ENCODE measurements at places on chromosomes 7 and 10.

DNA sequence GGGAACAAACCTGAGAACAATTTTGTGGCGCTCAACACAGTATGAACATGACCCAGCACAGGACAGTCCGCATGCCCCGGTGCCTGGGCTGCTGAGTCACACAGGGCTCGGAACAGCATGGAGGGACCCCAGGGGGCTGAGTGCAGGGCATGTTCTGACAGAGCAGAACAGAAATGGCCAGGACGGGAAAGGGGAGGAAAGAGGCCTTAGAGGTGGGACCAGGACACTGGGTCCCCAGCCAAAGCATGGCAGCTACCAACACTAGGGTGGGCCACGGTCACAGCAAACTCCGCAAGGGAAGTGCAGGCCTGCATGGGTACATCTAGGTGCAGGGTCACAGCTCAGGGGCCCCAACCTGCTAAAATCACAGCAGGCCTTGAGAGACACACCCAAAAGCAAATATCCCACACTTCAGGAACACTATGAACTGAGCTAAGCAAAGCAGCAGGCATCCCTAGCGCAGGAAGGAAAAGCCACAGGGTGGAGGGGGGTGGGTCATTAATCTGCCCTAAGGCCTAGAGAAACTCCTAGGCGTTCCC is 5.6 kb downstream of the IMPDH1 start:
- no peak for DNase-seq

DNA sequence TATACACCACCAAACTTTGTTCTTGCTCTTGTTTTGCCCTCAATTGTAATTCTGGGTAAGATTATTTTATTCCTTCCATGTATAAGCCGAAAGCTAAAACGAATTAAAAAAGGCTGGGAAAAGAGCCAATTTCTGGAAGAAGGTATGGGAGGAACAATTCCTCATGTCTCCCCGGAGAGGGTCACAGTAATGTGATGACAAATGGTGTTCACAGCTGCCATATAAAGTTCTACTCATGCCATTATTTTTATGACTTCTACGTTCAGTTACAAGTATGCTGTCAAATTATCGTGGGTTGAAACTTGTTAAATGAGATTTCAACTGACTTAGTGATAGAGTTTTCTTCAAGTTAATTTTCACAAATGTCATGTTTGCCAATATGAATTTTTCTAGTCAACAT is 12.5 kb upstream of the CFAP69 start:
- no peak for DNase-seq

DNA sequence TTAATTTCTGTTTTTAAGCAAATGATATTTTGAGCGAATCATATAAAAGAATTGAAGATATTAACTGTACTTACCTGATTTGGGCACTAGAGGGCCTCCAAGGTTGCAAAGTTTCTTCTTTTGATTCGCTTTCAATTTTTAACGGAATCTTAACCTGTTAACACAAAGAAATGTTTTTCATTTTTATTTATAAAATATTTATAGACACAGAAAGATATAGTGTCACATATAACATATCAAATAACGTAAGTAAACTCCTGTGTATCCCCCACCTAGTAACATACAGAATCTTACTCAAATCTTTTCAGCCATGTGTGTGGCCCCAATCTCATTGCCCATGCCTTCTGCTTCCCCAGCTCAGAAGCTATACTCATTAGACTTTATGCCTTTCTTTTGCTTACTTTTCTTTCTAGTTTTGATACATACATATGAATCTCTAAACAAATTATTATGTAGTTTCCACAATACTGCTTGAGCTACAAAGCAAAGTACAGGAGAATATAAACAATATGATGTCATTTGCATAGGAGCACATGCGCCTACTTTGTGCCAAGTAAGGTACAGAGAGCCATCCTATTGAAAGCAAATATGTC is 49.5 kb upstream of the ZPBP start:
- DNase-seq = no peak

DNA sequence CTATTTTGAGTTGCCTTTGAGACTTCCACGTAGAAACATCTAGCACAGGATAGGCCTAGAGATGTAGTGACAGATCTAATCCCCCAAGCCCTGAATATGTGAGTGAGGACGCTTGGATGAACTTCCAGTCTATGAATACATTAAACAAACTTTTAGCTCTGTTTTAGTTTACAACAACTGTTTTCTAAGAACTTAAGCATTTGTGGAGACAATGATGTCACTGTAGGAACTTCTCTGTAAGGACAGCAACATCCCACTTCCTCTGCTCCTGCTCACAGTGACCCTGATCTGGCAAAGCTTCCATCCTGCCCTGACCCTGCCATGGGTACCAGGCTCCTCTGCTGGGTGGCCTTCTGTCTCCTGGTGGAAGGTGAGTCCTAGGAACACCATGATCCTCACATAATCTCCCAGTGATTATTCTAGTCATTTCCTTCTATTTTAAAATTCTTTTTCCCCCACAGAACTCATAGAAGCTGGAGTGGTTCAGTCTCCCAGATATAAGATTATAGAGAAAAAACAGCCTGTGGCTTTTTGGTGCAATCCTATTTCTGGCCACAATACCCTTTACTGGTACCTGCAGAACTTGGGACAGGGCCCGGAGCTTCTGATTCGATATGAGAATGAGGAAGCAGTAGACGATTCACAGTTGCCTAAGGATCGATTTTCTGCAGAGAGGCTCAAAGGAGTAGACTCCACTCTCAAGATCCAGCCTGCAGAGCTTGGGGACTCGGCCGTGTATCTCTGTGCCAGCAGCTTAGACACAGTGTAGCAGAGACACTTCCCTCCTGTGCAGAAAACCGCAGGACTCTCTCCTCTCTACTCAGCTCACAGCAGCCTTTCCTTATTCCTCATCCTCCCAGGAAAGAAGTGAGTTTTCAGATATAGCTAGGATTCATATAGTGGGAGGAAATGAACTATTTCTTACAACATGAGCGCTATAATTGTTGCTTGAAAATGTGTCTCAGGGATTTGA is 194.4 kb upstream of the PRSS1 start:
- no peak for DNase-seq

DNA sequence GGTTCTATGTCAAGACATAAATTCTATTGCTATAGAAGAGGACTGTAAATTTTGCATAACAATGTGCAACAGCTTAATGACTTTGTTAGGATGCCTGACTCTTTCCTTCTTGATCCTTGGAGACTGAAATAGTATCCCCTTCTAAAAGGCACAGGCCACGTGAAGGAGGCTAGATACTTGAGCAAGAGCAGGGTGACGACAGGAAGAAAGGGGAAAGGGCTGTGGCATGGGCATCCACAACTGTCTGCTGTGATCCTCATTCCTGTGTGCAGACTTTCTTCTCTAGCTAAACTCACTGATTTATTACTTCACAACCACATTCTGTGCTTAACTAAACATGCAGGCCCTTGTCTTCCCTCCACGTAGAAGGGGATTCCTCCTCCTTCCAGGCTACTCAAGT is 1111.8 kb upstream of the C7orf33 start:
- DNase-seq = no peak

DNA sequence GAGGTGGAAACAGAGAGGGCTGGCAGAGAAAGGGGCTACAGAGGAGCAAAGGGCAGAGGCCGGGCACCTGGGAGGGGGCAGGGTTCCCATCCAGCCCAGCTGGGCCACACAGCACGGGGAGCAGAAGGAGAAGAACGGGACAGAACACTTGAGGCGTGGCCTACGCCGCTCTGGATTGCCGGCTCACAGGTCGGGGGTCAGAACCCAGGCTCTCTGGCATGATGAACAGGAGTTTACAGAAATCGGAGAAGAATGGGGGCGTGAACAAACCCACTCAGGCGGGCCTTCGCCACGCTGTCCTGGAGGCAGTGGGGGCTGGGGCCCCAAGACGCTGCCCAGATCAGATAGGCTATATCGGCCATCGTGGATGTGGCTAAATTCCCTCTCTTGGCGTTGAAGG is 362.2 kb upstream of the SHH start:
- DNase-seq = no peak

DNA sequence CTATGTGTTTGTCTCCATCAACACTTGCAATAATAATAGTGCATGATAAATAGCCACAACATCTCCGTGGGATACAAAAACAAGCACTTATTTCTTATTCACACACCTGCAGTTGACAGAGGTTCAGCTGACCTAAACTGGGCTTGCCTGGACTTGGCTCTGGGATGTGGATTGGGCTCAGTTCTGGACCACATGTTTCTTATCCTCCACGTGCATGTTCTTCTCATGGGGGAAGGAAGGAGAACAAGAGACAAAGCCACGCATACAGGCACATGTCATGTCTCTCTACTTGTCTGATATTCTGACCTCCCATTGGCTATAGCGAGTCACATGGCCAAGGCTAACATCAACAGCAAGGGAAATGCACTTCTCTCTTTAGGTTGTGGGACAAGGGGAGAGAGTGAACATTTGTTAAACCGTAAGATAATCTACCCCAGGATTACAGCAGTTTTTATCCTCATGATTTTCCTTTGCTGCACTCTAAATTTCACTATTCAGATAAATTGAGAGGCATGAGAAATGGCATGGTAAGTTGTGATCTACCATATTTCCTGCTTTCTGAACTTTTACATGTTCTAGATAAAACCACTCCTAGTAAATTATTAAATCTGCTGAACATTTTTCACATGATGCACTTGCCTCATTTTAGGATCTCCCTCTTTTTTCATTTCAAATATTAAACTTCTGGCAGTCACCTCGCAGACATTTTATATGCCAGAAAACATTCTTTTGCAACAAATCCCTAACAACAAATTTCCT is 33.7 kb downstream of the CFAP58 start:
- DNase-seq = no peak

- DNase-seq = no peak
These were observed 3.7 kb downstream of the CCNJ start for GRCh38 chr10:96047004-96047649.

DNA sequence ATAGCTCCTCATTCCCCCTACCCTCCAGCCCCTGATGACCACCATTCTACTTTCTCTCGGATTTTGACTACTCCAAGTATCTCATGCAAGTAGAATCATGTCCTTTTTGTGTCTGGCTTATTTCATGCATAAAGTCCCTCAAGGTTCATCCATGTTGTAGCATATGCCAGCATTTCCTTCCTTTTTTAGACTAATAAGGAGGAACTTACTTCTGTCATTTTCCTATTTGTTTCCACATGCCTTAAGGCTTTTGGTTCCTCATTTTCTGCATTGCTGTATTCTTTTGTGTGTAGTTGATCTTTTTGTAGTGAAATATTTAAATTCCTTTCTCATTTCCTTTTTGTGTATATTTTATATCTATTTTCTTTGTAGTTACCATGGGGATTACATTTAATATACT is 376.9 kb downstream of the CALN1 start:
- DNase-seq = no peak

DNA sequence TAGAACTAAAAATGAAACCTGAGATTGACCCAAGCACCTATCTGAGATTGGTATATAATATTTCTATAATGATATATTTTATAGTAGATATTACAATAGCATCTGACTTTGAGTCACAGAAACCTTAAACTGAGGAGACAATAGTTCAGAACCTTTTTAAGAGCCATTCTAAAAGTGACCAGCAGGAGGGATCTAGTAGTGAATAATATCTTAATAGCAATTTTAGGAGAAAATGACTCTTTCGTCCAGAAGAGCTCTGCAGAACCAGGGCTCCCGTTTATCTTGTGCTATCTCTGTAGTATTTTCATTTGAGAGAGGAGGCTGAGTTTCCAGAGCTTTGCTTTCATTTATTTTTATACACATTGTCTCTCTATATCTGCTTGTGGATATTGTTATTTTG is 68.1 kb downstream of the PODXL start:
- DNase-seq = no peak

DNA sequence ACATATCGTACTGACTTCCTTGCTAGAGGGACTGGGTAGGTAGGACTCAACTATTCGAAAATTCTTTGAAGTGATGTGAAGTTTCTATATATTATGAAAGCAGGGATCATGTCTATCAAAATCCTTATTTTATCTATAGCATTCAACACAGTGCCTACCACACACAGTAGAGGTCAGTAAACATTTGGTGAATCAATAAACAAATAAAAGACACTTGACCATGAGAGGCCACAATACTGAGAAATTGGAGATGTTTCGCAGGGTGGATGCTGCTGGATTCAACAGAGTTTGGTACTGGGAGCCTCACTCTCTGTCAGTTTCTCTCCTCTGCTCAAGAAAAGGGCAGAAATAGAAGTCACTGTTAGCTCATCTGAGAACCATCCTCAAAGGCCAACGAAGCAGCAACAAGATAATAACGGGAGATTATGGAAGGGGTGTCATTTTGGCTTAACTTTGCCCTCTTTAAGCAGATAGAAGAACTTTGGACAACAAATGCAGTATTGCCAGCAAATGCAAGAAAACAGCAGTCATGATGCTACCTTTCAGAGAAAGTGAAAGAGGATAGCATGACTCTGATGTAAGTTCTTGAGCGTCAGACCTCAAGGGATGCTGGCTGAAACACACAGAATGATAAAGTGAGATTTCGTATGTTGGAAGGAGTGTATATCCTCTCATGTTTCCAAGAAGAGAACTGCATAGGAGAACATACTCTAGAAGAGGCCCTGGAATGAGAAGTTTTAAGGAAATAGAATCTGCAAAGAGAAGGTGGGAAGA is 107.6 kb downstream of the SEMA3E start:
- DNase-seq = no peak
